ENCODE measurements at places on chromosomes 6 and 20.

GRCh38 chr20:47854687-47855212 lies 69.5 kb upstream of the SULF2 start:
- DNase-seq: peak; percentile 61

- no peak for DNase-seq
Observed at GRCh38 chr6:47672816-47673215, 25.6 kb upstream of the ADGRF4 start.

- peak; percentile 74 for DNase-seq
Observed at GRCh38 chr6:17448165-17448564, 54.8 kb downstream of the CAP2 start.

- no peak for DNase-seq
Observed at GRCh38 chr20:50848846-50849673, 54.2 kb downstream of the BCAS4 start.

DNA sequence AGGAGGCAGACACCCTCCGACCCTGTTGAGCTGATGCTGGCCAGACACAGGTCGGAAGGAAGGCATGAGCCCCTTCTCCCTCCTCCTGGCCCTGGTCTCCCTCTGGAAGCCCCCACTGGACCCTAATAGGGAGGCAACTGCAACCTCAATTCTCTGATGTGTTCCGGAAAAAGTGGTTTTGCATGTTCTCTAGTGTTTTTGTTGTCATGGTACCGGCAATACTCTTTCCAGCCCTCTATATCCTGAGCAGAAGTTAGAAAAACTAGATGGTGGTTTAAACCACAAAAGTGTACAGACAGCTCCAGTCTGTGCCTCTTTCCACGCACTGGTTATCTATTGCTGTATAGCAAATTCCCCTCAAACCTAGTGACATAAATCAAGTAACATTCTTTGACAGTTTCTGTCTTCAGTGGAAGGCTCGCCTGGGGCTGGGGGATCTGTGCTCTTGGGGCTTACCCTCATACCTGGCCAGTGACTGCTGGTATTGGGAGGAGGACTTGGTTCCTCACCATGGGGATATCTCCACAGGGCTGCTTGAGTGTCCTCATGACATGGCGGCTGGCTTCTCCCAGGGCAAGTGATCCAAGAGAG lies 37.0 kb downstream of the SYTL3 start:
- DNase-seq: no peak

- no peak for DNase-seq
Observed at GRCh38 chr20:23147647-23147963, 61.5 kb upstream of the CD93 start.

DNA sequence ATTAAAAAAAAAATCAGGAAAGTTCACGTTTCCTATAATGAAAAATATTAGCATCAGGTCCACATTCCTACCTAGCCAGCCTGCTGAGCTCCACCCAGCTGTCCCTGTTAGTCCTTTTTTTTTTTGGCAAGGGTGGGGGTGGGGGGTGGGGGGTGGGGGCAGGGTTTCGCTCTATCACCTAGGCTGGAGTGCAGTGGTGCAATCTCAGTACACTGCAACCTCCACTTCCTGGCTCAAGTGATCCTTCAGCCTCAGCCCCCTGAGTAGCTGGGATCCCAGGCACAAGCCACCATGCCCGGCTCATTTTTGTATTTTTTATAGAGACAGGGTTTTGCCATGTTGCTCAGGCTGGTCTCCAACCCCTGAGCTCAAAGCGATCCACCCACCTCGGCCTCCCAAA lies 7.5 kb upstream of the SLC2A10 start:
- DNase-seq: no peak

DNA sequence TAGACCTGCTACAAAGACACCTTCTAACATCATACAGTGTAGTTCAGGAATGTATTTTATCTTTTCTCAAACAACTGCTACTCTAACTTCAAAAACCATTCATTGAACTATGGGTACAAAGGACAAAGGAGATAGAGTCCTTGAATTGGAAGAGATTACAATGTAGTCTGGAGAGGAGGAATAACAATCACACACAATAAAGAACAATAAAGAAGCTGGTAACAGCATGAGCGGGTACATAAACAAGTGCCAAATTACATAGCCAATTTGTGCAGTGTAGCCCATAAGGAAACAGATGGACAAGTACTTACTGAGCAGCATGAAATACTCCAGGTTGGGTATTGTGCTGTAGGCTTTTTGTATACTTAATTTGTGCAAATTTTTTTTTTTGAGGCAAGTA lies 44.3 kb downstream of the OSTM1 start:
- DNase-seq: no peak

Measured in fibroblast of skin of scalp (primary cell).